ENCODE measurements at places on chromosomes 13 and 19.

GRCh38 chr19:11138601-11139300, 16.8 kb downstream of the SPC24 start:
- no peaks in the 10 kb centered on the region for H3K36me3 ChIP-seq
- H3K4me1 ChIP-seq, result peaks cover 23% of the 10 kb centered on the region
- no peak overlapping the region for H3K4me3 ChIP-seq
- no peaks in the 10 kb centered on the region for H3K27me3 ChIP-seq
- H3K27ac ChIP-seq, result no peak overlapping the region

- H3K4me1 ChIP-seq, result peaks cover 5% of the 10 kb centered on the region
- no peak for DNase-seq
- no peak overlapping the region for H3K4me3 ChIP-seq
- no peaks in the 10 kb centered on the region for H3K36me3 ChIP-seq
Observed at GRCh38 chr13:47475441-47475948, 525.6 kb downstream of the SUCLA2 start.

GRCh38 chr13:114082849-114083645, 49.4 kb downstream of the RASA3 start:
- H3K4me3 ChIP-seq, result no peak overlapping the region
- no peak overlapping the region for H3K27ac ChIP-seq
- peaks cover 33% of the 10 kb centered on the region for H3K27me3 ChIP-seq

- no peaks in the 10 kb centered on the region for H3K27me3 ChIP-seq
- H3K4me1 ChIP-seq, result no peaks in the 10 kb centered on the region
- DNase-seq, result no peak
- H3K36me3 ChIP-seq, result no peaks in the 10 kb centered on the region
Observed at GRCh38 chr13:41603917-41604316, 146.6 kb downstream of the RGCC start.

DNA sequence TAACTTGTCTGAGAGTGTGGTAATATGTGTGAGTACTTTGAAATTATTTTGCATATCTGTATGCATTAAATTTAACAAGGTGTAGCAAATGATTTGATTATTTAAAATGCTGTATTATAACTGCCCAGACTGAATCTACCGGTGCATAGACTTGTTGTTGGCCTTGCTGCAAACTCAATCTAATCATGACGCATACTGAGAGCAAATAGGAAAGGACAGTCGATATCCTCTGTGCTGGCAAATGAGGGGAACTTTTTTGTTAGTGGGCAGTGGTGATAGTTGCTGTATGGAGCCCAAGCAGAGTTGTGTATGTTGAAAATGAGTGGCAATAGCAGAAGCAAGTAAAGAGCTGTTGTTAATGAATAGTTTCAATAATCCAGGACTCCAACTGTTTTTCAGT, 127.4 kb downstream of the LMO7 start:
- H3K36me3 ChIP-seq, result no peaks in the 10 kb centered on the region
- no peaks in the 10 kb centered on the region for H3K4me1 ChIP-seq
- no peaks in the 10 kb centered on the region for H3K27me3 ChIP-seq
- no peak overlapping the region for H3K27ac ChIP-seq
- no peak for DNase-seq

DNA sequence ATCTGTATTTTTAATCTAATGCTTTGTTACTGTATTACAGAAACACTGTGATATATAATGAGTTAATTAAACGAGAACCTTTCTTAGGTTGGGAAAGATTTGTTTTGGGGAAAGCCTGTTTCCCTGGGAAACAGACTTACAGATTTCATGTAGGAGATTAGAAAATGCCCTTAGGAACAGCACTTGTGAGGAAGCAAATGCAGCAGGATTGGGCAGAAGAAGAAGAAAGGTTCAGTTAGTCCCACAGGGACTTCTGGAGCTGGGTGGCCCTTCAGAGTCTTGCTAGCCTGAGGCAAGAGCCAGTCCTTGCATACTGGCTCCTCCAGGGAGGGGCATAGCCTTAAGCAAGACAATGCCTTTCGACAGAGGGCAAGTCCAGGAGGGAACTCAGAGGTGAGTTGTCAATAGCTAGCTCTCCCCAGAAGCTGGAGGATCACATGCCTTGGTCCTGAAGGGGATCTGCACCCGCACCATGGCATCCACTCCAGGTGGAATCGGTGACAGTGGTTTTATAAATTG, 36.8 kb downstream of the N4BP2L1 start:
- peaks cover 4% of the 10 kb centered on the region for H3K4me1 ChIP-seq
- no peaks in the 10 kb centered on the region for H3K27me3 ChIP-seq
- no peaks in the 10 kb centered on the region for H3K36me3 ChIP-seq
- no peak overlapping the region for H3K27ac ChIP-seq

- no peaks in the 10 kb centered on the region for H3K36me3 ChIP-seq
- no peak overlapping the region for H3K27ac ChIP-seq
- no peak overlapping the region for H3K4me3 ChIP-seq
- no peaks in the 10 kb centered on the region for H3K4me1 ChIP-seq
- peak; percentile 36 for DNase-seq
- no peaks in the 10 kb centered on the region for H3K27me3 ChIP-seq
Observed at GRCh38 chr19:18879579-18880373, 16.2 kb downstream of the CERS1 start.

- H3K27ac ChIP-seq, result no peak overlapping the region
- H3K27me3 ChIP-seq, result no peaks in the 10 kb centered on the region
- peaks cover 12% of the 10 kb centered on the region for H3K4me1 ChIP-seq
- DNase-seq, result no peak
- no peaks in the 10 kb centered on the region for H3K36me3 ChIP-seq
Observed at GRCh38 chr13:98035373-98035772, 81.9 kb downstream of the IPO5 start.

DNA sequence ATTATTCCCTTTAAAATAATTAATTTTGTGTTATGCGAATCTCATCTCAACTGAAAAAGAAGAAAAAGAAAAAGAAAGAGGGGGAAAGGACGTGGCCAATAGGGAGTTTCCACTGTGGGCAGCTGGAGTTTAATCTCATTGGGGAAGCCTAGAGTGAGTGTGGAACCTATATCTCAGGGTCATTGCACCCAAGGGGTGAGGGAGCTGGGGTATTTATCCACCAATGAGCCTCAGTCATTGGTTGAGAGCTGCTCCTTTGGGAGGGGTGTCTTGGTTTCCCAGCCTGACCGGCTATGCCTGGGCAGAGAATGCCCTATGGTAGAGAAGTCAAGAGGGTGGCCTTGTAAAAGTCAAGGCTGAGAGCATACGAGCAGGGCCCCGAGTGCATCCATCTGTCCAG, 16.5 kb downstream of the CYP4F22 start:
- H3K36me3 ChIP-seq, result no peaks in the 10 kb centered on the region
- no peak overlapping the region for H3K4me3 ChIP-seq
- H3K4me1 ChIP-seq, result no peaks in the 10 kb centered on the region
- no peak for DNase-seq
- no peak overlapping the region for H3K27ac ChIP-seq

- DNase-seq, result no peak
- H3K4me1 ChIP-seq, result no peaks in the 10 kb centered on the region
- H3K36me3 ChIP-seq, result no peaks in the 10 kb centered on the region
- no peak overlapping the region for H3K4me3 ChIP-seq
- H3K27ac ChIP-seq, result no peak overlapping the region
Observed at GRCh38 chr13:76463314-76463713, 422.9 kb downstream of the KCTD12 start.

GRCh38 chr19:7247155-7247554, 47.1 kb downstream of the INSR start:
- H3K36me3 ChIP-seq, result no peaks in the 10 kb centered on the region
- DNase-seq, result no peak
- no peaks in the 10 kb centered on the region for H3K4me1 ChIP-seq
- no peak overlapping the region for H3K27ac ChIP-seq
- no peak overlapping the region for H3K4me3 ChIP-seq
- no peaks in the 10 kb centered on the region for H3K27me3 ChIP-seq

- H3K27ac ChIP-seq, result no peak overlapping the region
- H3K4me3 ChIP-seq, result no peak overlapping the region
- no peaks in the 10 kb centered on the region for H3K36me3 ChIP-seq
- DNase-seq, result no peak
Observed at GRCh38 chr13:79456656-79457365, 24.1 kb upstream of the NDFIP2 start.

- no peak overlapping the region for H3K4me3 ChIP-seq
- peaks cover under 1% of the 10 kb centered on the region for H3K27me3 ChIP-seq
- H3K4me1 ChIP-seq, result no peaks in the 10 kb centered on the region
- DNase-seq, result no peak
- no peak overlapping the region for H3K27ac ChIP-seq
Observed at GRCh38 chr19:11781295-11782057, 14.7 kb downstream of the ZNF441 start.

DNA sequence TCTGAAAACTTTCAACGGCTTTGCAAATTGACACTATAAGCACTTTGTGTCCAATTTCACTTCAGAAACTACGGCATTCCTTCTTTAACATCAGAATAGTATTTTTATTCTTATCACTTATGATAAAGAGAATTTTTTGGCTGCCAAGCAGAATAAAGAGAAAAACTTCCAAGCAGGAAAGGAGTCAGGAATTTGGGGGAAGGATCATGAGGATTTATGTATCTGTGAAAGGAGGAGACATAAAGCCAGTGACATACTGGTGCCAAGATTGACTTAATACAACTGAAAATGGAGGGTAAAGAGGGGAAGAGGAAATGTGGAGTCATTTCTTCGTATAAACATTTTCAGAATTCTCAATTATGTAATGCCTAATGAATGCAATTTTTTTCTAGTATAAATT, 94.7 kb downstream of the RBM26 start:
- H3K4me1 ChIP-seq, result no peaks in the 10 kb centered on the region
- H3K36me3 ChIP-seq, result no peaks in the 10 kb centered on the region
- peak overlapping the region; percentile 68 for H3K27ac ChIP-seq
- DNase-seq, result no peak
- H3K27me3 ChIP-seq, result no peaks in the 10 kb centered on the region

GRCh38 chr13:107864543-107865317, 350.6 kb downstream of the LIG4 start:
- H3K4me1 ChIP-seq, result no peaks in the 10 kb centered on the region
- H3K4me3 ChIP-seq, result peak overlapping the region; percentile 57
- H3K27ac ChIP-seq, result no peak overlapping the region
- peak; percentile 90 for DNase-seq
- H3K27me3 ChIP-seq, result peaks cover 46% of the 10 kb centered on the region

GRCh38 chr19:47675271-47675670, 38.0 kb upstream of the EHD2 start:
- DNase-seq, result no peak
- no peak overlapping the region for H3K4me3 ChIP-seq
- no peaks in the 10 kb centered on the region for H3K36me3 ChIP-seq
- no peaks in the 10 kb centered on the region for H3K27me3 ChIP-seq
- no peaks in the 10 kb centered on the region for H3K4me1 ChIP-seq

DNA sequence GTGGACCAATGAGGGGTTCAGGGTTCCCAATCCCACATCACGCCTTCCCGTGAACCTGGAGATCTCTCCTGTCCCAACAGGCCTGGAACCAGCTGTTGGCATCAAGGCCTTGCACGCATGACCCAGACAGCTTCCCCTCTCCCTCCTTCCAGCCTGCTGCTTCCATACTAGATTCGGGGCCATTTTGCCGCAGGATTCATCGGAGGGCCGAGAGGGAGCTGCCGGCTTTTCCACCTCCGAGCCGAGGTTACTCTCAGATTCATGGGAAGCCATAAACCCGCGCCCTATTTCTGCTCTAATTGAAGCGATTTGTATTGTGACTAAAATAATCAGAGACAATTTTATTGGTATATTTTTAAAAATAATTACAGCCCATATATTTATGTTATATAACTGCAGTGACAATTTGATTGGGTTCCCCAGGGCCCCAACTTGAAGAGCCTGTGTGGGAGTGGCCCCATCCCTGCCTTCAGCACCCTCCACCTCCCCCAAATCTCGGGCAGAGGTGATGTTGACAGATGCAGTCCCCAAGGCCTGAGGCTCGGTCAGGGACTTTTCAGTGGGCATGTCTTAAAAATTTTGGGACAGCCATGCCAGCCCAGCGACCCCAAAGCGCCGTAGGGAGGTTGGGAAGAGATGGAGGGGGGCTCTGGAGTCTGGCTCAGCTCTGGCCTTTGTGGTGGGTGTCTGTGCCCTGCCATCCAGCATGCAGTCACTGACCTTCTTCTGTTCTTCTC, 30.8 kb upstream of the PEPD start:
- no peak overlapping the region for H3K27ac ChIP-seq
- no peaks in the 10 kb centered on the region for H3K36me3 ChIP-seq
- no peak overlapping the region for H3K4me3 ChIP-seq

GRCh38 chr13:43883631-43884030, 3.9 kb downstream of the LACC1 start:
- DNase-seq, result no peak
- no peaks in the 10 kb centered on the region for H3K36me3 ChIP-seq
- H3K4me3 ChIP-seq, result no peak overlapping the region
- no peak overlapping the region for H3K27ac ChIP-seq

GRCh38 chr19:38734176-38734425, 10.2 kb downstream of the CAPN12 start:
- DNase-seq, result no peak
- no peak overlapping the region for H3K27ac ChIP-seq
- peaks cover 12% of the 10 kb centered on the region for H3K4me1 ChIP-seq
- H3K36me3 ChIP-seq, result no peaks in the 10 kb centered on the region
- H3K4me3 ChIP-seq, result no peak overlapping the region

GRCh38 chr19:35744430-35745327, 539 bp downstream of the U2AF1L4 start:
- peak overlapping the region; percentile 96 for H3K27ac ChIP-seq
- H3K4me1 ChIP-seq, result peaks cover 9% of the 10 kb centered on the region
- no peaks in the 10 kb centered on the region for H3K27me3 ChIP-seq
- peak; percentile 99 for DNase-seq
- peak overlapping the region; percentile 87 for H3K4me3 ChIP-seq

DNA sequence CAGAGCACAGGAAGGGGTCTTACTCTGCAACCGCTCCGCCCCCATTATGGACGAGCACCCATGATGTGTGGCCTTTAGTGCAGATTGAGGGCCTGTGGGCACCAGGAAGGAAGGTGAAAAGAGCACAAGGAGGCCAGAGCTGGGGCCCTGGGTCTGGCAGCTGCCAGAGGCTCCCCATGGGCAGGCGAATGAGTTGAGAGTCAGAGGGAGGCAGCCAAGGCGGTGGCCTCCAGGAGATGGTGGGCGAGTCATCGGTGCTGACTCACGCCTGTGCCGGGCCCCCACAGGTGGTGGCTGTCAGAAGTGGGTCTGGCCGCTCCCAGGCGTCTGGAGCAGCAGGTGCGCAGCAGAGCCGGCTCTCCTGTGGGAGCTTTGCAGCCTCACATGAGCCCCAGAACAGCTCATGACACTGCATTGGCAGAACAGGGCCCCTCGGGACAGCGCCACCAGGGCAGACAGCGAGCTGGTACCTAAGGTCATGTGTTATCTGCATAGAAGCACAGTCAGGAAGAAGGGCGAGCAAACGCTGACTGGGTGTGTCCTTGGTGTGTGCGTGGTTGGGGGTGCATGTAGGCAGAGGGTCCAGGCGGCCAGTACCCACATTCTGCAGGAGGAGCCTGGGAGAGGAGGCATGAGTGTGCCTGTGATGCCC, 68.8 kb downstream of the CHST8 start:
- H3K27me3 ChIP-seq, result peaks cover 4% of the 10 kb centered on the region
- no peaks in the 10 kb centered on the region for H3K36me3 ChIP-seq
- H3K27ac ChIP-seq, result no peak overlapping the region
- H3K4me1 ChIP-seq, result no peaks in the 10 kb centered on the region
- DNase-seq, result no peak

GRCh38 chr13:78958006-78958405, 299.1 kb upstream of the OBI1 start:
- no peaks in the 10 kb centered on the region for H3K27me3 ChIP-seq
- DNase-seq, result no peak
- H3K36me3 ChIP-seq, result no peaks in the 10 kb centered on the region
- H3K4me1 ChIP-seq, result no peaks in the 10 kb centered on the region
- H3K27ac ChIP-seq, result no peak overlapping the region
